ENCODE measurements at places on chromosomes 11 and 22.
A peak's percentile ranks its signal among the peaks of the same experiment; 100 is the strongest.

- peak; percentile 22 for DNase-seq
These were observed 13.7 kb downstream of the NFRKB start for GRCh38 chr11:129881570-129882170.

DNA sequence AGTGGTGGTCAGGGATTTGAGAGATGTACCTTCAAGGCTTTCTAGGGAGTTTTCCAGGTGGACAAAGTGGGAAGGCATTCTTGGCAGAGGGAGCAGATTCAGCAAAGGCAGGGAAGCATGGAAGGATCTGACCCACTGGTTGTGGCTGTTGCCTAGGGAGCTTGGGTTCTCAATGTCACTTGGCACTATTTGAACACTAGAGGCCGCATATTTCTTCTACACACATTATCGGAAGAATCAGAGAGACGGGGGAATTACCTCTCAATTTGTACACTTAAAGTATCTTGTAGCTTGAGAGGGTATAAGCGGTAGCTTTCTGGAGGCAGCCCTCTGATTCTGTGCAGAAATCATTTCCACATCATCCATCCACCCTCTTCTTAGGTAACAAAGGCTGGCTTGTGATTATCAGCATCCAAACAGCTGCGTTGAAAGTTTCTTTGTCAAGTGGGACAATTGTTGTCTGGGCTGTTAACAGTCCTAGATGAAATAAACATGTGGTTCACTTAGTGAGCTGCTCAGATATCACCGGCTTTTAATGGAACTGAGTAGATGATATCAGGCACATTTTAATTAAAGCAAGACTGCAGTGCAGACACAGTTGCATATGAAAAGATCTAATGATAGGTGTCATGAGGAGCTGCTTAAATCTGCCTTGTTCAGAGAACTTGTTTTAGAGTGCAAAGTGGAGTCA, 2.6 kb downstream of the NELL1 start:
- DNase-seq, result no peak

DNA sequence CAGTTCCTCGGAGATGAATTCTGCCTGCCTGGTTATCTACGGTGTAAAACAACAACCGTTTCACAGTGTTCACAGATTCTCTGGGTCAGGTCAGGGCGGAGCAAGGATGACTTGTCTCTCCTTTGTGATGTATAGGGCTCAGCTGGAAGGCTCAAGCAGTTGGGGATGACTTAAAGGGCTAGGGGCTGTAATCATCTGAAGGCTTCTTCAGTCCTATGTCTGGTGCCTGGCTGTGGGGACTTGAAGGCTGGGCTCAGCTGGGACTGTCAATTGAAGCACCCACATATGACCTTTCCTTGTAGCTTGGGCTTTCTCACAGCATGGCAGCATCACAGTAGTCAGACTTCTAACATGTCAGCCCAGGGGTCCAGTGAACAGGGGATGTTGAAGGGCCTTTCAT, 29.3 kb downstream of the EIF3F start:
- DNase-seq, result no peak

DNA sequence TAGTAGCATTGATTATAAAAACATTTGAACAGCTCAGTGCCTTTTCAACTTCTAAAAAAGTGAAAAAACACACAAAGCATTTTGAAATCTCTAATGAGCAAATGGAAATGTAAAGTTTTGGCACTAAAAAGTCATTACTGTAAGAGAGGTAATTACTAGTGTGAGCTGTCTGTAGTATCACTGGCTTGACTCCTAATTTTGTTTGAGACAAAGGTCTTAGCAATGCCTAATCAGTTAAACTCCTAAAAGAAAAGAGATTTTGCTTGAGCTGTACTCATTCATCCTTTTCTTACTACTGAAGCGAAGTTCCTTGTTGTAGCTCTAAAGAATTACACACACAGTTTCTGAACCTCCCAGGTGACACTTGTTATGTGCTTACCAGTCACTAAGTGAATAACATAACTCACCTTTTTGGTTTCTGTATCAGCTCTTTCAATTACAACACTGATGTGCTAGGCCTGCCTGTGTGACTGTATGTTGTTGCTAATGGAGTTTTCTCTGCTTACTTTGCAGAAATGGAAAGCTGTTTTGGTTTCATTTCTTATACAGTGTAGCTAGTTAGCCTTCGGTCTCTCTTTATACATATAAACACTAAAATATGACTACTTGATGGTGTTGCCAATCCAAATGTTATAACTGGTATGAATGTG, 924.4 kb upstream of the TENM4 start:
- no peak for DNase-seq

DNA sequence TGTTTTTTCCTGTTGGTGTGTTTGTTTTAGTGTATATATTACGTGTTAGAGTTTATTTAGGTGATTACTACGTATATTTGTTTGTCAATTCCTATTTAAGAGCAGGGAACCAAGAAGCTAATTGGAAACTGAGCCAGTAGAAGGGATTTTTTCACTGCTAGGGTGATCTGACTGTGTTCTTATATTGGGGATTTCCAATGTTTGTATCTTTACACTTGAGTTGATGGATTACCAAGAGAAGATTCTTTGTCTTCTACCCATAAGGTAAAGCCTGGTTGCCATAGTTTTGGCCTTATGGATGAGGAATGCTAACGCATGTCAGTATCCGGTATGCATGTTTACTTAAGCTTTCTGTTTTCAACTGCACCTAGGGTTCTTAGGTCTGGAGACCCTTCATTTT, 35.6 kb downstream of the SIK2 start:
- DNase-seq, result no peak

- DNase-seq, result no peak
These were observed 652.1 kb downstream of the NELL1 start for GRCh38 chr11:21321530-21321929.

- peak; percentile 92 for DNase-seq
These were observed 2.4 kb downstream of the LTBP3 start for GRCh38 chr11:65555693-65556231.

GRCh38 chr11:107501713-107502112, 44.1 kb upstream of the CWF19L2 start:
- no peak for DNase-seq

- DNase-seq, result no peak
These were observed 16.4 kb upstream of the ANO1 start for GRCh38 chr11:70061734-70062133.

GRCh38 chr11:63574856-63575602, 11.8 kb upstream of the PLAAT2 start:
- DNase-seq, result no peak

DNA sequence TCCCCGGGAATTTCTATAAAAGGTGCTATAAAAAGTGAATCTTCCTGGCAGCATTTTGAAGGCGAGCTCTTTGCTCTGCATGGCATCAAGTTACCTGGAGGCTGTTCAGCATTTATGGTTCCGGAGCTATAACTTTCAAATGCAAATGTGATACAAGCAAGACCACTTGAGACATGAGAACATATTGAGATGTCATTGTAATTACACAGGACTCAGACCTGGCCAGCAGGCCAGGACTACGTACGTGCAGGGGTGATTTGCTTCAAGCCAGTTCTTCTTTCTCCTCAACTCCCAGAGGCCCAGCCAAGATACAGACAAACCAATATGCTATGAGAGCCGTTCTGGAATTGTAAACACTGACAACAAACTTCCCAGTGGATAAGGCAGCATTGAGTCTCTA, 227.4 kb upstream of the FAT3 start:
- no peak for DNase-seq

GRCh38 chr22:45453764-45454163, 40.3 kb downstream of the RIBC2 start:
- no peak for DNase-seq

DNA sequence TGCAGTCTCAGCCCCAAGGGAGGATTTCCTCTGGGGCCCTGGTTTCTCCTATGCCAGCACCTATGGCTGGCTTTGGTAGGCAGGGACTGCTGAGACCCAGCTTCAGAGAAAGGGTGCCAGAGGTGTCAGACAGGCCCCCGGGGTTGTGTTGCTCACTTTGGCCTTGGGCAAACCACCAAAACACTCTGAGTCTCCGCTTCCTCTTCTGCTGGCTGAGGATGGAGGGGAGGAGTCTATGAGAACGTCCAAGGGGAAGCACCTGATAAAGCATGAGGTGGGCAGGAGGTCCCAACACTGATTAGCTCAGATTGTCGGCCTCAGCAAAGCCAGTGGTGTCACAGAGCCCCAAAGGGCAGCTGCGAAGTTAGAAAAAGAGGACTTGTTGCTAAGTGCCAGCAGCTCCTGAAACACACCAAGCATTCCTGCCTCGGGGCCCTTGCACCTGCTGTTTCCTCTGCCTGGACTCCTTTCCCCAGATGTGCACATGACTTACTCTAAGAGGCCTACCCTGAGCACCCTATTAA, 10.5 kb downstream of the SMTNL1 start:
- no peak for DNase-seq

GRCh38 chr11:111365722-111366559, 13.1 kb downstream of the POU2AF1 start:
- no peak for DNase-seq

GRCh38 chr11:112801025-112801816, 160.0 kb upstream of the NCAM1 start:
- no peak for DNase-seq

DNA sequence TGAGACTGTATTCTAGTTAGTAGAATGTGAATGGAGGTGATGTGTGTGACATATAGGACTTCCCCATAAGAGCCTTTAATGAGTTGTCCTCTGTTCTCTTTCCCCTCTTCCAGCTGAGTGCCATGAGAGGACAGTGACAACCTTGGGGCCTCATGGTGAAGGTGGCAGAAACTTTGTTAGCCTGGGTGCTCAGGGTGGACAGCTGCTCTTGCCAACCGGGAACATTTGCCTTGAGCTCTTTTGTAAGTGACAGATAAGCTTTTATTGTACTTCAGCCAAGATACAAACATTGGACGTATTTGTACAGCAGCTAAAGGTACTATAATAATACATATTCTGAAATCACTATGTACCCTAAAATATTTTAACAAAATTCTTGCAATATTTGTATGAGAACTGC, 33.0 kb upstream of the PLET1 start:
- no peak for DNase-seq

DNA sequence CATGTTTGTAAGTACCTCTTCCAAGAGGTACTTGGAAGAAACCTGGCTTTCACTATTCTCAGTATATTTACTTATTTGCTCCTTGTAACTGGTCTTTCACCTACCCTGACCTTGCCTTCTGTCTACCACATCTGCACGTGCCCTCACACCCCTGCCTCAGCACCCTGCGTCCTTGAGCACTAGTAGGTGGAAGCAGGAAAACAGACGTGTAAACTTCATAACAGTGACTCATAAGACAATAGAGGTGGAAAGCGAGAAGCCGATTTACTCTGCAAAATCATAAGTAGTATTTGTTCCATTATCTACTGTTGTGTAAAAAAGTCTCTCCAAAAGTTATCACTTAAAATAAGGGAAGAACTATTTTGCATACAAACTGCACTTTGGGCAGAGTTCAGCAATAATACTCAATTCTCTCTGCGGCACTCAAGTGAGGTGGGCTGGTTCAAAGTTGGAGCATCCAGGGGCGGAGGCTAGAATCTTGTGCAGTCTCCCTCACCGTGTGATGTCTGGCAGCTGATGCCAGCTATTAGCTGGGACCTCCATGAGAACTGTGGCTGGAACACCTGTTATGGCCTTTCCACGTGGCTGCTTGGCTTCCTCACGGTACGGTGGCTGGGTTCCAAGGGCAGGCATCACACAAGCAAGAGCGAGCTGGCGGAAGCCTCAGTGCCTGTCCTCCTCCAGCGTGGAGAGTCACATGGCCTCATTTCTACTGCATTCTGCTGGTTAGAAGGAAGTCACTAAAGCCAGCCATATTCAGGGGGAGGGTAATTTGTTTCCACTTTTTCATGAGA, 30.4 kb downstream of the PACS1 start:
- no peak for DNase-seq

Data from CMK (cell line).